ENCODE measurements at places on chromosomes 7 and 10.

- no peak for DNase-seq
These were observed 14.3 kb downstream of the ANKRD1 start for GRCh38 chr10:90906596-90906995.

- no peak for DNase-seq
These were observed 91.5 kb downstream of the DIP2C start for GRCh38 chr10:597976-598375.

- no peak for DNase-seq
These were observed 447.0 kb downstream of the GRID1 start for GRCh38 chr10:85919491-85920021.

GRCh38 chr10:89129911-89130310 lies 77.2 kb downstream of the CH25H start:
- DNase-seq: no peak
